Osteoblast (primary cell): ENCODE measurements at places on chromosomes 7 and 10. TPM values are rescaled to one million over a fixed set of nuclear protein-coding genes. Genes with fewer than 3 reads are reported as not detected.
A peak's percentile ranks its signal among the peaks of the same experiment; 100 is the strongest.

GRCh38 chr10:24952707-24953645 lies 570 bp upstream of the PRTFDC1 start:
- DNase-seq = peak; percentile 91

LEP gene
- under 0.01 and 0.36 TPM in 2 replicates for total RNA-seq

GRCh38 chr10:71608819-71609768 lies 110.5 kb downstream of the C10orf105 start:
- peak; percentile 92 for DNase-seq

ALOX5 gene
- not detected in 2 replicates for total RNA-seq

FAM25C gene
- total RNA-seq = not detected in 2 replicates

GRM8 gene
- total RNA-seq = not detected in 2 replicates

GRCh38 chr7:64744680-64745079 lies 49.5 kb upstream of the ZNF138 start:
- no peak for DNase-seq

OR9A2 gene
- not detected in 2 replicates for total RNA-seq
